ENCODE measurements at places on chromosomes 6 and 20.
A peak's percentile ranks its signal among the peaks of the same experiment; 100 is the strongest.

- DNase-seq = no peak
These were observed 3.3 kb downstream of the ZSWIM3 start for GRCh38 chr20:45860560-45861220.

DNA sequence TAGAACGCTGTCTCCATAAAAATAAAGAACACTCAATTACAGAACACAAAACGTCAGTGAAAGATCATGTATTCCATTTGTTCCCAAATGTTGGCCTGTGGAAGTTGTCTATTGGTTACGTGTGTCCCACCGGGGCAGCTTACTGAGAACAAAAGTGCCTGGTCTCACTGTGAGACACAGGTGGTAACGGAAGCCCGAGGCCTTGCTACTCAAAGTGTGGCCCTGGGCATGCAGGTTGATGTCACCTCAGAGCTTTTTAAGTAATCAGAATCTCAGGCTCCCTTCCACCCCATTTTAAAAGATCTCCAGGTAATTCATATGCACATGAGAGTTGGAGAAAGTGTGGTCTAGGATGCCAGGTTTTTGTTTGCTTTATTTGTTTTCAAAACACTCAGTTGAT lies 422.5 kb upstream of the OPRM1 start:
- no peak for DNase-seq

GRCh38 chr6:144325232-144325631 lies 40.1 kb downstream of the UTRN start:
- DNase-seq = no peak

GRCh38 chr6:3718407-3718806 lies 33.1 kb downstream of the PXDC1 start:
- no peak for DNase-seq

GRCh38 chr6:9521152-9521530 lies 893.7 kb downstream of the TFAP2A start:
- DNase-seq = no peak

- DNase-seq = no peak
These were observed 99.3 kb downstream of the PCSK2 start for GRCh38 chr20:17326096-17326495.

DNA sequence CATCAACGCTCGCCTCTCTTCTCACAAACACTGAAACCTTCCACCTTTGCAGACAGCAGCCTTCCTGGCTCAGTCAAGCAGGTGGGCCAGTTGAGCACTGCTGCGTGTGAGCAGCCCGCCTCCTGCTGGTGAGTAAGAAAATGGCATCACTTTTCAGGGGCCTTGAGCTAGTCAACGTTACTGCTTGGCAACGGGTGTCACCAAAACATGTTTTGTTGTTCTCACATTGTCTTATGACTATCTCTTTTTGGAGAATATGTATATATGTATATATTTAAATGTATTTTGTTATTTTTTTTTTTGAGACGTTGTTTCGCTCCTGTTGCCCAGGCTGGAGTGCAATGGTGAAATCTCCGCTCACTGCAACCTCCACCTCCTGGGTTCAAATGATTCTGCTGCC lies 97.0 kb upstream of the AGPAT4 start:
- DNase-seq = peak; percentile 56

GRCh38 chr6:147248859-147249258 lies 44.6 kb downstream of the STXBP5 start:
- no peak for DNase-seq

DNA sequence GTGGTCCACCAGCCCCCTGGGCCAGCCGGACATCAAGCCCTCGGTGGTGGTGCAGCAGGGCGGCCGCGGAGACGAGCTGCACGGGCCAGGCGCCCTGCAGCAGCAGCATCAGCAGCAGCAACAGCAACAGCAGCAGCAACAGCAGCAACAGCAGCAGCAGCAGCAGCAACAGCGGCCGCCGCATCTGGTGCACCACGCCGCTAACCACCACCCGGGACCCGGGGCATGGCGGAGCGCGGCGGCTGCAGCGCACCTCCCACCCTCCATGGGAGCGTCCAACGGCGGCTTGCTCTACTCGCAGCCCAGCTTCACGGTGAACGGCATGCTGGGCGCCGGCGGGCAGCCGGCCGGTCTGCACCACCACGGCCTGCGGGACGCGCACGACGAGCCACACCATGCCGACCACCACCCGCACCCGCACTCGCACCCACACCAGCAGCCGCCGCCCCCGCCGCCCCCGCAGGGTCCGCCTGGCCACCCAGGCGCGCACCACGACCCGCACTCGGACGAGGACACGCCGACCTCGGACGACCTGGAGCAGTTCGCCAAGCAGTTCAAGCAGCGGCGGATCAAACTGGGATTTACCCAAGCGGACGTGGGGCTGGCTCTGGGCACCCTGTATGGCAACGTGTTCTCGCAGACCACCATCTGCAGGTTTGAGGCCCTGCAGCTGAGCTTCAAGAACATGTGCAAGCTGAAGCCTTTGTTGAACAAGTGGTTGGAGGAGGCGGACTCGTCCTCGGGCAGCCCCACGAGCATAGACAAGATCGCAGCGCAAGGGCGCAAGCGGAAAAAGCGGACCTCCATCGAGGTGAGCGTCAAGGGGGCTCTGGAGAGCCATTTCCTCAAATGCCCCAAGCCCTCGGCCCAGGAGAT lies 1.0 kb downstream of the POU3F2 start:
- no peak for DNase-seq

DNA sequence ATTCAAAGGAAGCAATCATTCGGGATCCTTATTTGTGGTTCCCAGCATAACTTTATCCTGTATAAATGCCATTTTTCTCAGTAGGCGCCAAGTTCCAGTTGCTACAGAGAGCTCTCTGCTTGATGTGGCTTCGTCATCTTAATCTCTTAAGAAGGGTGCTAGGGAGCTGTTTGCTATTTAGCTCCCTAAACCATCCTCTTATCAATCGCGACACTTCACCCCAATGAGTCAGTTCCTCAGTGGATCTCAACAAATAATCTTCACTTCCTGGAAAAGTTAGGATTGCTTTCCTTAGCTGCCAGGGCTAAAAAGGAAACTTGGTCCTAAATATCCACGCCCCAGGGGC lies 1.3 kb upstream of the NKAIN2 start:
- no peak for DNase-seq

DNA sequence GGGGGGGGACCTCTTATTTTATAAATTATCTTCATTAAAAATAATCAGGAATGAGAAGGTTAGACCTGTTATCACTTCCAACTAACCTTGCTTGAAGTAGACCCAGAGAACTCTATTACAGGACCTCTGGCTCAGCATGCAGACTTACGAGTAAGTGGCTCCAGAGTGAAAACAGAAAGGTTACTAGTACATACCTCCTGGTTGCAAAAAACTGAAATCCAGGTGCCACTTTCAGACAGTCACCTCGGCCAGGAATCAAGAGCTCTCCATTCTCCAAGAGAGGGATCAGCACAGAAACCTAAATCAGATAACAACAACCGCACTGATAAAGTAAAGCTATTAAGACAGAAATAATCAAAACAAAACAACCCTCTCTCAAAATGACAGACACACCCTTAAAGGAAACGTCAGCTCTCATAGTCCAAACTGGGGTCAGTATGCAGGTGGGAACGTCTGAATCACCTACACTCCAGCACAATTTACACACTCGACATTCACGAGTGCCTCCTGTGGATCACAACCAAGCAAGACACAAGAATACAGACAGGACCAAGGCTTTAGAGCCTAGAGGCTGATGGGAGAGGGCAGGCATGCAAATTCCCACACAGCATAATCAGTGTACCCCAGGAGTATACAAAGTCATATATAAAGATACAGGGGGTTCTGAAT lies 31.8 kb downstream of the MDN1 start:
- DNase-seq = no peak

DNA sequence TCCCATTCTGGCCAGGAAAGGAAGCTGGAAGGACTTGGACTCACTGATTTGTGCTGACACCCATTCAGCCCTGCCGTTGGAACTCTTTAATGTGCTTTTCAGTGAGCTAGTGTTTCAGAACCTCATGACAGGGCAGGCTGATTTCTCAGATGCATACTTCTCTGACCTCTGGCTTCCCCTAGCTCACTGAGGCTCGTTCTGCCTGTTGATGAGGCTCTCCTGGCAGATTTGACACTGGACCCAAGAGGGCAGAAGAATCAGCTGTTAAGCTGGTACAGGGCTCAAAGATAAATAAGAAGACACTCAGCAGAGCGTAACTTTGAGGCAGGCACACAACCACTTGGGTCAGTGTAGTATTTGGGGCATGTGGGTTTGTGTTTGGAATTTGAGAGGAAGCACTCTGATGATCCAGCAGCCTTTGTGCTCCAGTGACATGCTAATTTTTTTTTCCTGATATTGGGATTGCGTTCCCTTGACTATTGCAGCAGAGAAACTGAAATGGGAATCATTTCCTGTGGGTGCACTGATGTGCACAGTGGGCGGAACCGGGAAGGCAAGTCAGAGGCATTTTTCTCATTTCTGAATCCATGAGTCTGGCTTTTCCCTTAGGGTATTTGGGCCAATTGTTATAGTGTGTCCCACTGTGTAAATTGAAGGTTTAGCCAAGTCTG lies 80.2 kb downstream of the CARMIL1 start:
- DNase-seq = no peak

DNA sequence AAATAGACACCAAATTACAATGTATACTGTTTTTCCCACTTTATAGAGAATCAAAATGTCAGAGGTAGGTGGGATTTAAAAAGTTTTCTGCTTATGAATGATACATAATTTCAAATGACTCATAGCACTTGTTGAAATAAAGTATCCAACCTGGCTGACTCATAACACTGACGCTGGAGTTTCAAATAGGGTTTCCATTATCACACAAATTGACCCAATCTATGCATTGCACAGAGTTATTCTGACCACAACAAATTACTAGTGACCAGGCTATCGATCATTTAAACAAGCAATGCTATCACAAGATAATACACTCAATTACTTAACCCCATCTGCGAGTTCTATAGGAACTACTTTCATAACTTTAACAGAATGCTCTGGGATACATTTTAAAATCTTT lies 31.9 kb upstream of the PRELID3B start:
- DNase-seq = no peak

- DNase-seq = no peak
These were observed 70.0 kb downstream of the FOXC1 start for GRCh38 chr6:1679688-1680068.

DNA sequence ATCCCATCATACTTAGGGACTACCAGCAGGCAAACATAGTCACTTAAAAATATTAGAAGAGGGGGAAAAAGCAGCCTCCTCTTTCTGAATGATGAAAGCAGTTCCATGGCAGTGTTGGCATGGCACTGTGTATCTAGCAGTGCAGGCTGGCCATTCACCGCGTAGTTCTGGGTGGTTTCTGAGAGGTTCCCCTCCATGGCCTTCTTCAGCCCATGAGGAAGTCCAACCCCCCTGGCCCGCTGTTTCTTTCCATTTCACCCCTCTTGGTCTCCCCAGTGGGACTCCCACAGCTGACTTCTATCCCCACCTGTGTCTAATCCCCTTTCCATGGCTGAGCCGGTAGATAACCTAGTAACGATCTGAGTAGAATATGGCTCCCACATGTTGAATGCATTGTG lies 17.0 kb downstream of the PPARD start:
- no peak for DNase-seq

- no peak for DNase-seq
These were observed 18.5 kb upstream of the IRF4 start for GRCh38 chr6:373031-373430.

- DNase-seq = no peak
These were observed 102.3 kb downstream of the RPP40 start for GRCh38 chr6:4901386-4902061.

DNA sequence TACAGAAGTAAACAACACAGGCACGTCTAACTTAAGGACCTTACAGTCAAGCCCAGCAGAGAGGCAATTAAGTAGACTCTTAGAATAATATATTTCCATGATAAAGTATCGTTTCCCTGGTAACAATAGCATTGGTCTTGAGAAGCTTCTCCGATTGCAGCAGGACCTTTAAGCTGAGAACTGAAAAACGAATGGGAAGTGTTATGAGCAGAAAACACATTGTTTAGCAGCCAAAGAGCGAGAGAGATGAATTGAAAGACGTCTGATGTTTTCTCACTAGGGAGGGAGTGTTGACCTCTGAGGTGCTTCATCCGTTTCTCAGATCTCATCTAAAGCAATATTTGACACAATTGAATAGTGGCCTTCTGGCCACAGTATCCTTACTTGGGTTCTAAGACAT lies 855 bp downstream of the BYSL start:
- no peak for DNase-seq

DNA sequence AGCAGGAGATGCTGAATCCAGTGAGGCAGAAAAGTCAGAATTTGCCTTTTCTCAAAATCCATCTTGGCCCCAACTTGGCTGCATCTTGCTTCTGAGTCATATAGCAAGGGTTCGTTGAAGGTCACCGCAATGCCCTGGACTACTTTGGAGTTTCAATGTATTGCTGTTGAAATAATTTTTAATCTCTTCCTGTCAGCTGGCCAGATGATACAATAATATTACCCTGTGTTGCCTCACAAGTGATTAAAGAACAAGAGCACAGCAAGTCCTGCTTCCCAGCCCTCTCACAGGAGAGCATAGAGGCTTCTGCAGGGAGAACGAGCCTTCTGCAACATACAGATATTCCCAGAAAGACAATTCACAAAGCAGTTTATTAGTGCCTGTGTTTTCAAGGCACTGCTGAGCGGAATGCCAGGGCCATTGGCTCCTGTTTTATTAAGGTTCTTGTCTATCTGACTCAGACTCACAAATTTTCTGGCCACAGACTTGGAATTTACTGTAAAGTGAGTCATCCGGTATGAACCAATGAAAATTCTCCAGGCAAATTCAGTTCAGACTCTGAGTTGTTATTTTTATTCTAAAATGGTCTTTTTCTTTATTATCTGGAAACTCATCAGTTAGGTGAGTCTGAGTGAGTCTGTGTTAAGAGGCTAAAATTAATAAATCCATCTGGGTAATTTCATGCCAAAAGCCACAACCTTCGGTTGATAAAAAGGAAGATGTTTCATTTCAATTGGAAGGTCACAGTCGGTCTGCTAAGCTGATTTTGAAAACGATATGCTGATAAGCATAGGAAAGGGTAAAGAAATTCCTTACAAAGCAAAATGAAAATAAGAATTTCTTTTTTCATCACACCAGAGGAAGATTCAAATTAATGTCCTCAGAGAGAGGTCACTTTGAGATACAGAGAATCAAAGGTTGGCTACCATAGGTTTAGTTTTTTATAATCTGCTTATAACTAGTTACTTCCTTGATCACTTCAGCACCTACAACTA lies 289.4 kb upstream of the STXBP5 start:
- no peak for DNase-seq

DNA sequence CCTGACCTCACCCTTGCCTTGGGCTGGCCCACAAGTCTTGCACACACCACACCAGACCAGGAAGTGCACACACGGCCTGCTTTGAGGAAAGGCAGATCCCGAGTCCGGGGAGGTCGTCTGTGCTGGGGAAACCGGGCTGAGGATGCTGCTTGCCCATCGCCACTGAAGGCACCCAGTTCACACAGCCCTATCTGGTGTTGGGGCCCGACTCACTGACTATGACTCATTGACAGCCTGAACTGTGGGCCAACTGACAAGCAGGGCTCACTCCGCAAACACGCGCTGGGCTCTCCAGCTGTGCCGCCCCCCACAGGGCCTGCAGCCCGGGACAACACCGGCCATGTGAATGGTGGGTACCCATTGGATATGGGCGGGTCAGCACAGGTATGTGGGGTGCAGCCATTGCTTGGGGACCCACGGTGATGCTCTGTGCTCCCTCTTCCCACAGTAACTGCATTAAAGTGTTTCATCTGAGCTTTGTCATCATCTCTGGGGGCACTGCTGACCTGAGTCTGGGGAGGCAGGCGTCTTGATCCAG lies 1.6 kb downstream of the SAMD10 start:
- no peak for DNase-seq
